Testis (tissue), 5 donors: ENCODE measurements at places on chromosomes 5 and 9.

DNA sequence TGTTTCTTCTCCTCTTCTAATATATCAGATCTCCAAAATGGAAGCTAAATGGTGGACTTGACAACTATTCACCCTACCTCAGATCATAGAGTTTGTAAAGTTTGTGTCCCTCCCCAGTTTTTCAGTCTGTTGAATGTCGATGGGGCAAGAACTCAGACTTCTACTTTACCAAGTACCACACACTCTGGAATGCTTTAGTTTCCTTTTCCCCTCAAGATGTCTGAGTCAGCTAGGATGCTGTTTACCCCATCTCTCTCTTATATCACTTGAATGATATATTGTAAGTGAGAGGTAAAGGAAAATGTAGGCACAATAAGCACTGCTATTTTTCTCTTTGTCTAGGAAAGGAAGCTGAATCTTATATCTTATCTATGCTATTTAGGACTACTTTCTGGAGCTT, 25.9 kb upstream of the TAL2 start:
- no peak for DNase-seq

- DNase-seq = peak; percentile 74
These were observed 13.8 kb downstream of the SNX30 start for GRCh38 chr9:112764344-112764743.

DNA sequence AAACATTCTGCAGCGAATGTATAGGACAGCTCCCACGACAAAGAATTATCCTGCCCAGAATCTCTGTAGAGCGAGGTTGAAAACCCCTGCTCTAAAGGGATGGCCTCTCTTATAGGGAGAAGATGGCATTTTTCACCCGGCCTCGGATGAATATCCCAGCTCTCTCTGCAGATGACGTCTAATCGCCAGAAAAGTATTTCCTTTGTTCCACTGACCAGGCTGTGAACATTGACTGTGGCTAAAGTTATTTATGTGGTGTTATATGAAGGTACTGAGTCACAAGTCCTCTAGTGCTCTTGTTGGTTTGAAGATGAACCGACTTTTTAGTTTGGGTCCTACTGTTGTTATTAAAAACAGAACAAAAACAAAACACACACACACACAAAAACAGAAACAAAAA, 17.4 kb upstream of the RARS1 start:
- no peak for DNase-seq

- DNase-seq = no peak
These were observed 107.5 kb upstream of the TLR4 start for GRCh38 chr9:117596678-117597077.

DNA sequence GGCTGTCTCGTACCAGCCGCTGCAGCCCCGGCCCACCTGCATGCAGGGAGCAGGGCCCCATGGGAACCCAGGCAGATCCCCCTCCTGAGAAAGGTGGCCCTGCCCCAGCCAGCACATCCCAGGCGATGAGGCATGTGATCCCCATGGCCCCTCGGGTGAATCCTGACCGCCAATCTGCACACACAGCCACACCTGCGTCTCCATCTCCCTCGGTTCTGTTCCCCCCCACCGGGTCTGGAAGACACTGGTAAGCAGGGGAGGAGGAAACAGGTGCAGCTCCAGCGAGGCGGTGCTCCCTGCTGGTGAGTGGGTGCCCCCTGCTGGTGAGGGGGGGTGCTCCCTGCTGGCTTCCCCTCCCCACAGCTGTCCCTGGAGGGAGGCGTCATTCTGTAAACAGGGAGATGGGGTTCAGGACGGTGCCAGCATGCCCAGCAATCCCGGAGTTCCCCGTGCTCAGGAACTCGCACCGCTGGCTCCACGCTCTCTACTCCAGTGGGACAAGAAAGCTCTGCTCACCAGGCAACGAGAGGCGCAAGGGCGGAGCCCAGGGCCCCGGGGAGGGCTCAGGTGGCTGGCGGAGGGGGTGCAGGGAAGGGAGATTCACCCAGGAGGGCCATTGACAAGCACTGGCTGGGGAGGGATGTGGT, 28.4 kb upstream of the SLC12A7 start:
- DNase-seq = peak; percentile 83

DNA sequence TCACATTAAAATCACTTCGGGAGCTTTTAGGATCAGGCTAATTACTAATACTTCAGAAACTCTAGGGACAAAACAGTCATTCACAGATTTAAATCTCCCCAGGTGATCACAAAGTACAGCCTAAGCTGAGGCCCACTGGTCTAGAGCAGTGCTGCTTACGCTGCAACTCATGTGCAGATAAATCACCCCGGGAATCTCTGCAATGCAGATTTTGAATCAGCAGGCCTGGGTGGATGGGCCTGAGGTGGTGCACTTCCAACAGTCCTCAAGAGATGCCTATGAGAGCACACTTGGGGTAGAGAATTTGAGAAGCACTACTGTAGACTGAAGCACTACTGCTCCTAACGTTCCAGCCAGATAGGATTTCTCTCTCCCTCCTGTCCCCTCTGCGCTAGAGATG, 28.4 kb downstream of the CSF1R start:
- DNase-seq = no peak

- DNase-seq = no peak
These were observed 178.4 kb downstream of the KIAA0825 start for GRCh38 chr5:94440015-94440414.

- no peak for DNase-seq
These were observed 435.8 kb downstream of the CSNK1G3 start for GRCh38 chr5:123947797-123948196.

DNA sequence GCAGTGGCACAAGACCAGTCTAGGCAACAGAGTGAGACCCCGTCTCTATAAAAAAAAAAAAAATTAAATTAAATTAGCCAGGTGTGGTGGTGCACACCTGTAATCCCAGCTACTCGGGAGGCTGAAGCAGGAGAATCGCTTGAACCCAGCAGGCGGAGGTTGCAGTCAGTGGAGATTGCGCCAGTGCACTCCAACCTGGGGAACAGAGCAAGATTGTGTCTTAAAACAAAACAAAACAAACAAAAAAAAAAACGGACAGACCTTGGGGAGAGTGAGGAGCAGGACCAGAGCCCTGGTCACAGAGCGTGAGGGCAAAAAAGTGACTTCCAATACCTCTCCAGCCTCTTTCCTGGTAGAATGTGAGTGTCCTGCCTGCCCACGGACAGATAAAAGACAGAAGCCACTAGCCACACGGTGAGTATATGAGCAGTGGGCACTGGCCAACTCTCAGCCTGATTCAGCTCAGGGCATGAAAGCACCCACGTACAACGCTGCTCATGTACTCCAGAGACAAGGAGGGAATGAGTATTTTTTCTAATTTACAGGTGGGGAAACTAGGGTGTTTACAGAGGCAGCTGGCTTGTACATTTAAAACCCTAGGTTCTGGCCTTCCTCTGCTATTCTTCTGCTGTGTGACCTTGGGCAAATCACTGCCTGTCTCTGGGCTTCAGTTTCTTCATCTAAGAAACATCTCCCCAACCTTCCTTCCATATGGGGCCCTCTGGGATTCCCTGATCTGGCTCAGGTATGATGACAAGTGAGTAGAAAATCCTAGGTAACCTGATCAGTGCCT, 1.8 kb downstream of the OLFML2A start:
- DNase-seq = no peak

DNA sequence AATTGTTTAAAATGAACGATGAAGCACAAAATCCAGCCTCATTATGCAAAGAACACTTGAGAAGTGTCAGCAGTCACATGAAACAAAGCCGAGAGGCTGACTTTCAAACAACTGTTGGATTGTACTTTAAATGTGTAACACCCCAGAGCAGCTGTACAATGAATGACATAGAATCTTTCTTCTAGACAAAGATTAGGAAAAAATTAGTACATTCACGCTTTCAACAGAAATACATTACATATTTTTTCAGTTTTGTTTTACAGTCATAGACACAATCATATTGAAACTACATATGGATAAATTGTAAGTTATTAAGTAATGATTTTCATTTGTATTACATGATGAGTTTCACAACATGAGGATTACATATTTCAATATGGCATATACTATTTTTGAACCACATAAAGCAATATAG, 10.6 kb upstream of the AGXT2 start:
- no peak for DNase-seq

DNA sequence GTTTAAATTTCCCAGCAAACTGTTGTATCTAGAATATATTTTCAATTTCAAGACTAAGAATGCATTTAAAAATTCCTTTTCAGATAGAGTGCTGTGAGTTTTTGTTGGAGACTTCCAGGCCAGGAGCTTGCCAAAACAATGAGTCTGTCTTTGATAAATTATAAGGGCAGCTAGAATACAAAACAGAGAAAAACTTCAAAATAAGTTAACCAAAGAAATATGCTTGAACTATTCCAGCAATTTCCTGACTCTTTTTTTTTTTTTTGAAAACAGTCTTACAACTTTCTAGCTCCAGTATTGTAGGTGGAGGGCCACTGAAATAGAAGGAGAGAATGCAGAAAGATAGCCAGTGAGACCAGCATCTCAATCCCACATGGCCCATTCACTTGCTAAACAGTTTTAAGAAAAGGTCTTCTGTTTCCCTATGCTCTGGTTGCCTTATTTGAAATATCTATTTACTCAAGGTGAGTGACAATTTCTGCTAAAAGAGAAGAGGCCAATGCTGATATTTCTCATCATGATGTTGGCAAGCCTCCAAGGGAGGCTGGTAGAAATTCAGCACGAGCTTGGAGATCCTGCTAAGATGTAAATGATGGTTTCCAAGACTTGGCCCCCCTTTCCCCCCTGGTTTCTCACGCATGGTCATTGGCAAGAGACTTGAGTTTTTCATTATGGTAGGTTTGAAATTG, 103.2 kb downstream of the USP20 start:
- DNase-seq = no peak

- no peak for DNase-seq
These were observed 39.6 kb upstream of the DMXL1 start for GRCh38 chr5:119031011-119031886.

GRCh38 chr9:27202056-27202455, 93.0 kb downstream of the TEK start:
- no peak for DNase-seq

DNA sequence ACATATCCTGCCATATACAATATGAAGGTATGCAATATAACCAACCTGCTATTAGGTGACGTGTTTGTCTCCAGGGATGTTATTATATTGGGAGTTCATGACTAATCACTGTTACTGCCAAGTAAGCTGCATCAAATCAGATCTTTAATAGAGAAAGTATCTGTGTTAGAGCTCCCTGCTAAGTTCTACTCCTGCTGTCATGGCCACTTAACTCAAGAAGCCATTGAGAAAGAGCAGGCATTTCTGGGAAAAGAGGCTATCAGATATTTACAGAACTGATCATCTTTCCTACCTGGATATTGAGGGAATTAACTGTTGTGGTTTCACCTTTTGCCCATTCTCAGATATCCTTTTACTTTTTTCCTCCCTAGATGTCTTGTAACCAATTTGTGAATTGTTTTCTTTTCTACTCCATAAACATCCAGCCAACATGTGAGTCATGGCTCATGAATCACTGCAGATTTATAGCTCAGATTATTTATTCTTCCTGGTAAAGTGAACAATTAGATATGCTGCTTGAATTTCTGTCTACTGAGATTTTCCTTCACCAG, 634.8 kb upstream of the FAM174A start:
- DNase-seq = no peak

DNA sequence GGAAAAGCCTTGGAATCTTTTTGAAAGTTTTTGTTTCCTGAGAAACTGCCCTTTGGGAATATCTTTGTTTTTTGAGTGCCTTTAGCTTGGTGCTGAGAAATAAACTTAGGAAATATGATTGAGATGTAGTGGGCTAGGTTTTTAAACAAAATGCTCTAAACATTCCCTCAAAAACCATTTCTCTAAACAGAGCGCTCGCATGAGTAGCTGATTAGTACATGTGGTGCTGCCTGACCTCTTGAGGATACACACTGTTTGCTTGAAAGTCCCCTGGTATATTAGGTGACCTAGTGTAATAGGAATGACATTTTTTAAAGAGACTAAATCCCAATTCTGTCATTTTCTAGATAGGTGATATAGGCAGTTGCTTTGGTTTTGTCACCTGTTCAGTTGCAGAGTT, 132.3 kb downstream of the ADAMTSL1 start:
- DNase-seq = no peak

GRCh38 chr9:121322037-121322736, 47.9 kb downstream of the STOM start:
- no peak for DNase-seq

- DNase-seq = peak; percentile 77
These were observed 10.9 kb upstream of the GADD45G start for GRCh38 chr9:89593727-89594427.
